NCI-H1417 treated with DMSO at 0.1 percent for 48 hours (cell line): ENCODE measurements at places on chromosomes 7 and 10.

DNA sequence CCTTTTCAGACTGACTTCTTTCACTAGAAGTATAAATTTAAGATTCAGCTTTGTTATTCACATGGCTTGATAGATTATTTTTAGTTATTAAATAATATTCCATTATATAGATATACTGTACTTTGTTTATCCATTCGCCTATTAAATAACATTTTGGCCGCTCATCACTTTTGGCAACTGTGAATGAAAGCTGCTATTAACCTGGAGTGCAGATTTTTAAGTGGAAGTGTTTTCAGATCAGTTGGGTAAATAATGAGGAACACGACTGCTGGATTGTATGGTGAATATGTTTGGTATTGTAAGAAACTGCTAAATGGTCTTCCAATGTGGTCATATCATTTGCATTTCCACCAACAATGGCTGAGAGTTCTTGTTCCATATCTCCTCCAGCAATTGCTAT, 97.6 kb upstream of the ZNF804B start:
- no peak for DNase-seq

DNA sequence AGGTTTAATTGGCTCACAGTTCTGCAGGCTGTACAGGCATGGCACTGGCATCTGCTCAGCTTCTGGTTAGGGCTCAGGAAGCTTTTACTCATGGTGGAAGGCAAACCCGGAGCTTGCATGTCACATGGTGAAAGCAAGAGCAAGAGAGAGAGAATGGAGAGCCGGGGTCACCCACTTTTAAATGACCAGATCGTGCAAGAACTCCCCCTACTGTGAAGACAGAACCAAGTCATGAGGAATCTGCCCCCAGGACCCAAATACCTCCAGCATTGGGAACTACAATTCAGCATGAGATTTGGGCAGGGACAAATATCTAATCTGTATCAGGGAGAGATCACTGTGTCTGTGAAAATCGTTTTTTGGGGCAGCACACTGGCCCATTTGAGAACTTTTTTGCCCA, 110.0 kb upstream of the MYO3A start:
- DNase-seq, result no peak

DNA sequence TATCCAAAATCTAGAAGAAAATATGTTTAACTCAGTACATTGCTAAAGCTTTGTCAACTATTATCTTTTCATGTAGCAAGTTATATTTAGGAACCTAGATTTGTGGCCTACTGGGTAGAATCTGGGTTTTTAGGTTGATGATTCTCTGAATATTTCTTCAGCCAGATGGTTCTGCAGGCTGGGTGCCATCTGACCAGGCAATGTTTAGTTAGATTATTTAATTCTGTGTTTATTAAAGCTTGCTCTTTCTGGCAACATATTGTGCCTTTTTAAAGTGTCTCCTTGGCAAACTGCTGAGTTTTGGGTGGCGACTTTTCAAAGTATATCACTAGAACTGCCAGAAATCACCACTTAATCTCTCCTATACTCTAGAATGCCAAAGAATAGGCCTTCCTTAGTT, 114.1 kb downstream of the LHFPL3 start:
- DNase-seq, result no peak

DNA sequence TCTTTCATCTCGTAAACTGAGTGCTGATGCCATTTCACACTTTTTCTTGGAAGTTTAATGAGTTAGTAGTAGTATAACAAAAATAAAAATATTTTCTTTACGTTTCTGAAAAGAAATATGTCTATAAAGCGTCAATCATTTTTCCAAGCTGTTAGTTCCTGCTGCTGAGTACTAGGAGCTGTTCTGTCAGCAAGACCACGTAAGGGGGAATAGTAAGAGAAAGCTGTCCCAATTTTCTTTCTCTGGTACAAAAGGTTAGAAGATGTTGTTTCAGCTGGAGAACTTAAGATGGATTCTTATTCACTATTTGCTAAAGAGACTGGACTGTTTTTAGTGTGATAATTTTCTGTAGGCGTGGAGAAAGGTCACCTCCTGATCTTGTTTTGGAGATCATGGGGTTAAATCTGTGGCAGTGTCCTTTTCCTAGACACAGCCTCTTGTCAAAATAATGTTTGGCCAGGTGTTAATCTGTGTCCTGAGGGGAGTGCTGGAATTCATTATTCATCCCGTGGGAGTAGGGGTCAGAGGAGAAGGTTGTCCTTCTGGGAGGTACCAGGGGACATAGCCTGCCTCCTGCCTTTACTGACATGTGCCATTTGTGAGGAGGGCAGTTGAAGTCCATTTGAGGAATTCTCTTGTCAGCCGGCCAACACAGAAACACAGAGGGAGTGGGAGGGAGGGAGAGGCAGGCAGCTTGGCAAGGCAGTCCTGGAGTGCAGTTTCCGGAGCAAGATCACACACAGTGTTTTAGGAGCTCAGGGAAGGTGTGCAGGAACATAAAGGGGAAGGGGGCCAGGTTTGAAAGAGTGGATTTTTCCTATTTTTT, 368.7 kb downstream of the AUTS2 start:
- DNase-seq, result no peak

GRCh38 chr10:122154545-122155366, 116.3 kb upstream of the BTBD16 start:
- no peak for DNase-seq

GRCh38 chr7:69617364-69617763, 19.1 kb downstream of the AUTS2 start:
- no peak for DNase-seq

DNA sequence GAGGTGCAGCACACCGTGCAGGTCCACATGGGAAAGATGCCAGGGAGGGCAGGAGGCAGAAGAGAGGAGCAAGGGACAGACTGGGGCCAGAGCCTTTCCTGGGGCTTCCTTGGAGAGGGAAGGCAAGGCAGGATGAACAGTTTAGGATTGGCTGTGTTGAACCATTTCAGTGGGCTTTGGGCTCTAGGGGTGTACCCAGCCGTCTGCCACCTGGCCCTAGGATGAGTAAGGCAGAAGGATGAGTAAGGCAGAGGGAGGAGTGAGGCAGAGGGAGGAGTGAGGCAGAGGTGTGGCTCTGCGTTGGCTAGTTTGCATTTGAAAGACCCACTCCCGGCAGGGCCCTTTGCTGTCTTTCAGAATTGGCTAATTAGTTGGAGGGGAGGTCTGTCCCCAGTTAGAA, 31.5 kb upstream of the PRF1 start:
- no peak for DNase-seq

DNA sequence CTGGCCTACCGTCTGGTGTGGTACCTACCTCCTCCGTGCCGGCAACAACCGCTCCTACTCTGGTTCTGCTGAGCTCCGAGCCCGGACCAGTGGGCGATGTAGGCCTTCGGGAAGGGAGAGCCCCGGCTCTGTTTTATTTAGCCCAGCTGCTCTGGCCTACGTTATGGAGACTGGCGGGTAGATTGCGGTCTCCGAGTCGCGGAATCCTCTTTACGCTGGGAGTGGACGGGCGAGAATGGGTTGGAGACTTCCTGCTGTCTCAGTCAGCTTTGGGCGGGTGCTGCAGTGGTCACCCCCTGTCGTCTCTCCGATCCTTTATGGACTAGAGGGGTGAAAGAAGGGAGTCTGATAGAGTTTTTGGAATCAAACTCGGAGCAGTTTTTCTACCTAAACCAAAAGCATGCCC, 406 bp downstream of the CBLL1 start:
- no peak for DNase-seq

DNA sequence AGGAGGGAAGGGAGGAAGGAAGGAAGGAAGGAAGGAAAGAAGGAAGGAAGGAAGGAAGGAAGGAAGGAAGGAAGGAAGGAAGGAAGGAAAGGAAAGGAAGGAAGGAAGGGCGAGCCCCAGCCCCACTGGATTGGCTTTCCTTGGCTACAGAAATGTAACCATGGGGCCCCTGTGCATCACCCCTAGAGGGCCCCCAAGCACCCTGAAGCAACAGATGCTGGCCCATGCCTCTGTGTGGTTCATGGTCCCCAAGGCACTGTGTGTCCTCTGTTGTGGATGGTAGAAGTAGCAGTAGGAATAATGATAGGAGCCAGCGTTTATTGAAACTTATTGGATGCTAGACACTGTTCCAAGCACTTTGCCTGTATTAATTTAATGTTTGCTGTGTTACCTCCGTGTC, 116.6 kb upstream of the MACROH2A2 start:
- DNase-seq, result no peak

DNA sequence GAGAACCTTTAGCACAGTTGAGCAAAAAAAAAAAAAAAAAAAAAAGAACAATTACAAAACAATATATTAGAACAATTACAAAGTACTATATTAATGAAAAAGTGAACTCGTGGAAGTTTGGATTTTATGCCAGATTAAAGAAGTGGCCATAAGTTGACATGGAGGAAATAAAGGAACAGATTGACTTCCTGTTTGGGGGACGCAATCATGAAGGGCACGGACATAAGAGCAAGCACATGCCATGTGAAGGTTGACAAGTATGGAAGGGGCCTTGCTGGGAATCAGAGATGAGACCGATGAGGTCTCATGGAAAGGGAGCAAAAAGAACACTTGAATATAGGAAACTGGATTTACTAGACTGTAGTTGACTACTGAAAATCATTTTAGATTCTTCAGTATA, 61.7 kb downstream of the ICA1 start:
- no peak for DNase-seq
